Lower lobe of right lung (tissue), 2 donors: ENCODE measurements at places on chromosomes 11 and 22. TPM values are rescaled to one million over a fixed set of nuclear protein-coding genes. Genes with fewer than 3 reads are reported as not detected.

- peaks cover 13% of the 10 kb centered on the region for H3K27me3 ChIP-seq
- H3K4me3 ChIP-seq, result no peak overlapping the region
- no peak for DNase-seq
- H3K4me1 ChIP-seq, result no peaks in the 10 kb centered on the region
Measured at GRCh38 chr22:24681236-24681635, 78.2 kb downstream of the GGT1 start.

DNA sequence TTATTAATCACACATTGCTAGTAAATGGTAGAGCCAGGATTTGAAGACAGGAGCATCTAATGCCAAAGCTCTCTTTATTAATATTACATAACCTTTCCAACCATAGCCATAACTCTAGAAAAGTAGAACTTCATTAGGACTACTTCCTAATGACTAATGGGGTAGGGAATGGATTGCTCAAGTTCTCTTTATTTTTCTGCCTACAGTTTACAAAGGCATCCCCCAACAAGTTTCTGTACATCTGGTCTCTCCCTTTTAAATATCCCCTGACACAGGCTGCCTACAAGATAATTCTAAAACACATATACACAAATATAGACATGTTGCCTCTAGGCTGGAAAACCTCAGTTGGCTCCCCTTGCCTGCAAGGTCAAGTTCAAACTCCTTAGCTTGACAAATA lies 534.9 kb downstream of the SOX6 start:
- DNase-seq, result no peak
- H3K4me3 ChIP-seq, result no peak overlapping the region
- H3K27ac ChIP-seq, result no peak overlapping the region
- H3K4me1 ChIP-seq, result peaks cover 28% of the 10 kb centered on the region
- no peaks in the 10 kb centered on the region for H3K27me3 ChIP-seq
- H3K36me3 ChIP-seq, result no peaks in the 10 kb centered on the region

- H3K4me1 ChIP-seq, result no peaks in the 10 kb centered on the region
- no peak overlapping the region for H3K27ac ChIP-seq
- DNase-seq, result no peak
- H3K36me3 ChIP-seq, result no peaks in the 10 kb centered on the region
- H3K27me3 ChIP-seq, result peaks cover 13% of the 10 kb centered on the region
Measured at GRCh38 chr11:69869311-69869939, 50.2 kb upstream of the FGF3 start.

GRCh38 chr11:110134110-110134509 lies 40.9 kb downstream of the ZC3H12C start:
- H3K27ac ChIP-seq, result no peak overlapping the region
- H3K27me3 ChIP-seq, result no peaks in the 10 kb centered on the region
- no peak for DNase-seq
- no peaks in the 10 kb centered on the region for H3K36me3 ChIP-seq
- H3K4me1 ChIP-seq, result no peaks in the 10 kb centered on the region

DNA sequence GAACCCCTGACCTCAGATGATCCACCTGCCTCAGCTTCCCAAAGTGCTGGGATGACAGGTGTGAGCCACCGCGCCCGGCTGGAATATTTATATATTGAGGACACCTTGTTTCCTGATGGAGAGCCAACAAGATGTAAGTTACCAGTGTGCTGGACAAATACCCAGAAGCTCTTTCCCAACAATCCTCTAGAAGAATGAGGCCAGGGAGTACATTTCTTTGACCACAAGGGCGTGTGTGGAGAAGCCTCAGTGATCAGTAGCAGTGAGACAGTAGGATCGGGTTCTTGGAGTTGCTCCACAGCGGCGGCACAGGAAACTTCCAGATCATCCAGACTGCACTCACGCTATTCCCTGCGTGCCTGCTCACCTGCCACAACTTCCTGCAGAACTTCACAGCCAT lies 10.3 kb upstream of the POLA2 start:
- H3K4me3 ChIP-seq, result no peak overlapping the region
- no peak for DNase-seq
- peaks cover 5% of the 10 kb centered on the region for H3K27me3 ChIP-seq
- no peaks in the 10 kb centered on the region for H3K36me3 ChIP-seq
- H3K27ac ChIP-seq, result no peak overlapping the region
- H3K4me1 ChIP-seq, result no peaks in the 10 kb centered on the region

DNA sequence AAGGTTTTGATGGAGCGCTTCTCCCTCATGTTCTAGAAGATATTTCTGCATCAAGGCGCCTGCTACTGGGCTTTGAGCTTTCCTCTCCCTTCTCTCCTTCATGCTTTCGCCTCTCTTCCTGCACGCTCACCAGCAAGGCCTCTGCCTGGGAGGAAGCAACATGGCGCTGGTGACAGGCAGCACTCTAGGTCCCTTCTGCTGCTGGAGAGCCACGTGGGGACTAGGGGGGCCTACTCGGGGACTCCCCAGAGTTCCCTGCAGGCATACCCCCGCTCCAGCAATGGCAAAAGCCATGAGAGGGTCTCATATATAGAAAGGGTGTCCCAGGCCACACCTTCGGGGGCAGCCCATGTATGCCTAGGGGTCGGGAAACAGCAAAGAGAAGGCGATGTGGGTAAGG lies 49.7 kb downstream of the GRIK4 start:
- H3K27me3 ChIP-seq, result peaks cover 34% of the 10 kb centered on the region
- H3K4me3 ChIP-seq, result no peak overlapping the region
- H3K36me3 ChIP-seq, result no peaks in the 10 kb centered on the region
- H3K4me1 ChIP-seq, result peaks cover 17% of the 10 kb centered on the region
- no peak for DNase-seq

GRCh38 chr11:96313163-96313562 lies 29.8 kb downstream of the MAML2 start:
- peak overlapping the region; percentile 80 for H3K27ac ChIP-seq
- no peaks in the 10 kb centered on the region for H3K36me3 ChIP-seq
- no peaks in the 10 kb centered on the region for H3K27me3 ChIP-seq
- no peak for DNase-seq
- no peak overlapping the region for H3K4me3 ChIP-seq

- no peak for DNase-seq
- H3K36me3 ChIP-seq, result no peaks in the 10 kb centered on the region
- H3K27ac ChIP-seq, result no peak overlapping the region
- H3K4me1 ChIP-seq, result no peaks in the 10 kb centered on the region
- H3K27me3 ChIP-seq, result no peaks in the 10 kb centered on the region
- H3K4me3 ChIP-seq, result no peak overlapping the region
Measured at GRCh38 chr11:68727783-68728182, 23.5 kb downstream of the TESMIN start.

DNA sequence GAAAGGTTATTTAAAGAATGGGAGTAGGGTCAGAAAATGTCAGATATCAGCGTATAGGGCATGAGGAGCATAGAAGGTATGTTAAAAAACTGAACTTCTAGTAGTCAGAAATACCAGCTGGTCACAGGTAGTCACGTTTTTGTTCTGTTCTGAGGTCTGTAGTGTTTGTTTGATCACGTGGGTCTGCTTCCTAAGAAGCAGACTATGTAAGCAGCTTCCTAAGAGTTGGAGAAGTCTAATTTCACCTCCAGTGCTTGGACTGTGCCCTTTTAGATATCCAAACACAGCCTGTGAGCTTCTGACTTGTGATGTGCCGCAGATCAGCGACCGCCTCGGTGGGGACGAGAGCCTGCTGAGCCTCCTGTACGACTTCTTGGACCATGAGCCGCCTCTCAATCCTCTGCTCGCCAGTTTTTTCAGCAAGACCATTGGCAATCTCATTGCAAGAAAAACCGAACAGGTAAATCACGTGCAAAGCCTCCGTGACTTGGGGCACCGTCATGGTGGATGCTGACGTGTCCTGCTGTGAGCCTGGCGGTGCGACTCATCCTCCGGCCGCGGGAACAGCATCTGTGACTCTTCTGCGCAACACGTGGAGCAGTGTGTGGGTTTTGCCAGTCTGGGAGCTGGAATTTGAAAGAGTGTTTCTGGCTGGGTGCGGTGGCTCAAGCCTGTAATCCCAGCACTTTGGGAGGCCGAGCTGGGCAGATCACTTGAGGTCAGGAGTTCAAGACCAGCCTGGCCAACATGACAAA lies 63.5 kb downstream of the PPP6R2 start:
- H3K27ac ChIP-seq, result no peak overlapping the region
- peaks cover 23% of the 10 kb centered on the region for H3K4me1 ChIP-seq
- peaks cover 60% of the 10 kb centered on the region for H3K36me3 ChIP-seq
- H3K4me3 ChIP-seq, result no peak overlapping the region
- no peaks in the 10 kb centered on the region for H3K27me3 ChIP-seq

- no peak for DNase-seq
- no peaks in the 10 kb centered on the region for H3K27me3 ChIP-seq
- H3K4me1 ChIP-seq, result no peaks in the 10 kb centered on the region
- H3K36me3 ChIP-seq, result no peaks in the 10 kb centered on the region
Measured at GRCh38 chr11:69148806-69149205, 6.9 kb upstream of the SMIM38 start.

DNA sequence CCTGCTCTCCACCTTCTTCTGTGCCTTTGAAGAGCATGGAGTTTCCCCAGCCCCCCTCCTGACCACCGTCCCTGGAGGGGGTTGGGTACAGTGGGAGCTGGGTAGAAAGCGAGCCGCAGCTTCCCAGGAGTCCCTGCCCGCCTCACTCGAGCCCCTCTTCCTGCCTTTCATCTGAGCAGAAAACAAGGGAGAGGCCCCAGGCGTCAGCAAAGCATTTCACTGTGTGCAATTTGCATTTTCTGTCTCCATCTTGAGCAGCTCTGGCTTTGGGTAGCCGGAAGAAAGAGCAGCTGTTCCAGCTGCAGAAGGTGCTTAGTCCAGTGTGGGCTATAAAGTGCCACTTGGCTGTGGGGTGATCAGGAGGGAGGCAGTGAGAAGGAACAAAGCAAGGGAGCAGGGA lies 229.7 kb downstream of the CEP164 start:
- H3K4me1 ChIP-seq, result no peaks in the 10 kb centered on the region
- H3K4me3 ChIP-seq, result no peak overlapping the region
- H3K27me3 ChIP-seq, result no peaks in the 10 kb centered on the region
- H3K27ac ChIP-seq, result no peak overlapping the region

DNA sequence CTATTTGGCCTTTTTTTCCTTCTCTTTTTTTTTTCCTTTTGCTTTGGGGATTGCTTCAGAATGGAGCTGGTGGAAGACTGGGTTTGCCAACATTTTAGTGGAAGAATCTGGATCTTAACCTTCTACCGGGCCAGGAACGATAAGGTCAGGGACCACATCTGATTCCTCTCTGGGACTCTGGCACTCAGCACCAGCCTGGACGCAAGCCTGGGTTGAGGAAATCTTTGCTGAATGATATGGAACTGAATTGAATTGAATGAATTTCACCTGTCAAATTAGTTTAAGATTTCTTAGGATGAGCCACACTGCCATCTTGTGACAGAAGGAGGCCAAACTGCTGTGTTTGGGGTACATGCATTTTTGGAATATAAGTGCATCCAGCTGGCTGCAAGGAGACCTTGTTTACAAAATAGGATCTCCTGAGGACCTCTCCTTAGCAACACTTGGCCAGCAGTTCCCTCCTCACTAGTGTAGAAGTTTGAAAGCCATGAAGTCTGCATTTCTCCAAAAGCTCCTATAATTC lies 30.4 kb downstream of the TPBGL start:
- no peak overlapping the region for H3K27ac ChIP-seq
- H3K4me1 ChIP-seq, result peaks cover 13% of the 10 kb centered on the region
- no peaks in the 10 kb centered on the region for H3K27me3 ChIP-seq
- H3K36me3 ChIP-seq, result peaks cover 97% of the 10 kb centered on the region
- H3K4me3 ChIP-seq, result no peak overlapping the region

DNA sequence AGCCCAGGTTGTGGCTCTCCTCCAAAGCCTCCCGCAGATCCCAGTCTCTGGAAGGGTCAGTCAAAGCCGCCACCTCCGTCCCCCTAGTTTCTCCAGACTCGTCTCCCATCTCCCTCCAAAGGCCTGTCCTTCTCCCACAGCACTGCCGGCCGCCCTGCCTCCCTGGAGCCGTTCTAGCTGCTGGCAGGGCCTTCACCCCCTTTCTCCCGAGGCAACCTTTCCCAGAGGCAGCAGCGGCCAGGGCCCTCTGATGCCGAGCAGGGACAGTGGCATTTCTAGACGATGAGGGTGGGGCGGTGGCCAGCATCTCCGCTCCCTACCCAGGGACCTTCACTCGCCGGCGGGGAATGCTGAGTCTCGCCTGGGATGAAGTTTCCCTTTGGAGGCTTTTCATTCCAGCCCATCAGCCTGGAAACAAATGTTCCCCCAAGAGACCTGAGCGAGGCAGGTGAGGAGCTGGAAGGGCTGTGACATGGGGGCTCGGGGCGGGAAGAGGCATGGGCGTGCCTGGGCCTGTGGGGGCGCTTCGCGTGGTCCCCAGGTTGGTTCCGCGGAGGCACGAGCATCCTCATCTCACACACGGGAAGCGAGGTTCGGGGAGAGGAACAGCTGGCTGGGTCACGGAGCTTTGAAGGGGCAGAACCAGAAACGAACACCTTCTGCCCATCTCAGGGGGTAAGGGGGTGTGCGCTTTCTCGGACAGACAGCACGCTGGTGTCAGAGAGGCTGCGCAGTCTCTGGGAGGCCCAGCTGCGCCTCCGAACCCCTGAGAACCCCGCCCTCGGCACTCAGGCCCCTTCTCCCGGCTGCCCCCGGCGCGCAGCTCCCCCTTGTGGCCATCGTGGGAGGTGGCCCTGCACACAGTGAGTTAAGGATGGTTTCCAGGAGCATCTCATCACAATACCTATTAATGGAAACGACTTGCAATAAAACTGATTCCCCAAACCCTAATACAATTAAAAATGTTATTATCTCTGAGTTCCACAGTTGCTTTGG lies 18.1 kb upstream of the KLHL35 start:
- no peak overlapping the region for H3K27ac ChIP-seq
- no peaks in the 10 kb centered on the region for H3K4me1 ChIP-seq
- H3K4me3 ChIP-seq, result no peak overlapping the region
- H3K27me3 ChIP-seq, result no peaks in the 10 kb centered on the region
- no peak for DNase-seq

- no peaks in the 10 kb centered on the region for H3K27me3 ChIP-seq
- no peak overlapping the region for H3K4me3 ChIP-seq
- DNase-seq, result no peak
- H3K27ac ChIP-seq, result no peak overlapping the region
- H3K4me1 ChIP-seq, result no peaks in the 10 kb centered on the region
Measured at GRCh38 chr22:37115032-37115431, 5.5 kb upstream of the TMPRSS6 start.

GRCh38 chr11:534396-535209 lies 773 bp downstream of the HRAS start:
- peaks cover 33% of the 10 kb centered on the region for H3K36me3 ChIP-seq
- peak overlapping the region; percentile 80 for H3K4me3 ChIP-seq
- peaks cover 34% of the 10 kb centered on the region for H3K4me1 ChIP-seq

Gene MMP10
- not detected for total RNA-seq

Gene IFTAP
- 15.2 TPM for total RNA-seq

Gene TEF
- 29.7 TPM for total RNA-seq
